ENCODE measurements at places on chromosomes 3 and 15.

GRCh38 chr15:55654561-55655031, 66.5 kb upstream of the PYGO1 start:
- no peak for DNase-seq

GRCh38 chr15:66716656-66717020, 14.6 kb downstream of the SMAD6 start:
- no peak for DNase-seq

- DNase-seq = no peak
Observed at GRCh38 chr15:40104296-40104864, 4.3 kb downstream of the BMF start.

DNA sequence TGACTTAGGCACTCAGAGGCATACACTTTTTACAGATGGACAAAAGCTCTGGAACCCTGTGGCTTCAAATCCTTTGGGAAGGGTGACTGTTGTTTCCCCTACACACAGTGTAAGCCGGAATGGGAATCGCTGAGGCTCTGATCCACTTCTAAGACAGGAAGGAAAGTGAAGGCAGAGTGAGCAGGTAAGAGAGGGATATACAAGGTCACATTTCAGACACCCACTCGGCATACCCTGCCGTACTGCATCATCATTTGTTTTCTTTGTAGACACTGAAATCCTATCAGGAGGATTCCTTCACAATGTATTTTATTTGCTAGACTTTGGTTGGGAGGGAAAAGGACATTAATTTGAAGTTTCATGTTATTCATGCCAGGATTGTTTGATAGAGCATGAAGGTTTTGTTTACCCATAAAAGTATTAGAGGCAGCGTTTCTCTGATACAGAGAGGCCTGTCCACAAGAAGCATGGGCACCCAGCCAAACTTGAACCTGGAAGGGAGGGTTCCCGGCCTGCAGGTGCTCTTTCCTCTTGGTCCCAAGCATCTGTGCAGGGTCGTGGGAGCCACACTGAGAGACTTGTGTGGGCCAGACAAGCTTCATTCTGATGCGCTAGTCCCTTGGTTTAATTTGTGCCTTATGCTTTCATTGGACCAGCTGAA, 21.9 kb upstream of the POLR2M start:
- DNase-seq = no peak

Measured in stimulated activated CD8-positive, alpha-beta memory T cell treated with anti-CD3 and anti-CD28 coated beads, Interleukin-4, amount 100 ng/mL, for 4 hours (primary cell).